ENCODE measurements at places on chromosomes 11 and 22.

DNA sequence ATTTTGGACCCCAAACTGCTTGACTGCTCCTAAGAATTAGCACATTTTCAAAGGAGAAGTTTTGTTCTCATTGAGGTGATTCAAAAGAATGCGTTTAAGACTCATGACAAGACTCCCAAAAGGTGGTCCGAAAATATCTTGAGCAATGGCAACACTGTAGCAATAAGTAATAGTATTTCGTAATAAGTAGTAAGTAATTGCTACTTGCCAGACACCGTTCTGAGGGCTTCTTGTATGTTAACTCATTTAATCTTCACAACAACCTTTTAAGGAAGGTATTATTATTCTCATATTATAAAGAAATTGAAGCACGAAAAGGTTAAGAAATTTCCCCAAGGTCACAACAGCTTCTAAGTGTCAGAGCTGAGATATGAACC, 184.0 kb upstream of the SORL1-AS1 start:
- no peak for DNase-seq

DNA sequence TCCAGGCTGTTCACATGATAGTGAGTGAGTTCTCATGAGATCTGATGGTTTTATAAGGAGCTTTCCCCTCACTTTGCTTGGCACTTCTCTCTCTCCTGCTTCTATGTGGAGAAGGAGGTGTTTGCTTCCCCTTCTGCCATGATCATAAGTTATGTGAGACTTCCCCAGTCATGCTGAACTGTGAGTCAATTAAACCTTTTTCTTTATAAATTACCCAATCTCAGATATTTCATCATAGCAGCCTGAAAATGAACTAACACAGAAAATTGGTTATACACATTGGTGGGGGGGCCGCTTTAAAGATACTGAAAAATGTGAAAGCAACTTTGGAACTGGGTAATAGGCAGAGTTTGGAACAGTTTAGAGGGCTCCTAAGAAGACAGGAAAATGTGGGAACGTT, 741.1 kb upstream of the LUZP2 start:
- DNase-seq, result no peak

DNA sequence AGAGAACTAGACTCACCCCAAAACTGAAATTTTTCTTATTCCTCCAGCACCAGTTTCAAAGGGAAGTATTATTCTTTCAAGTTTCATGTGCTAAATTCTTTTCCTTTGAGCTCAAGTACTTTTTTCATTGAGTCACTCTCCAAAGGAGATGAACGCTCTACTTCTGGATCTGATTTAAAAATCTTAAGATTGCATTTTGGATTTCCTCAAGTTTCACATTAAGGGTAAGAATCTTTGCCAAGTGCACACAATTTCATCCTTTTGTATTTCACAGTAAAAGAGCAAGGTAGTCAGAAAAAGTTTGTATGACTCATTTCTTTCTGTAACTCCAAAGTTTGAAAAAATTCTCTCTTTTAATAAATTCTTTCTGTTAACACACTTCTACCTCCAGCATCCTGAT, 435.5 kb downstream of the RAB38 start:
- no peak for DNase-seq

GRCh38 chr22:40705918-40706682, 26.8 kb downstream of the MCHR1 start:
- no peak for DNase-seq

DNA sequence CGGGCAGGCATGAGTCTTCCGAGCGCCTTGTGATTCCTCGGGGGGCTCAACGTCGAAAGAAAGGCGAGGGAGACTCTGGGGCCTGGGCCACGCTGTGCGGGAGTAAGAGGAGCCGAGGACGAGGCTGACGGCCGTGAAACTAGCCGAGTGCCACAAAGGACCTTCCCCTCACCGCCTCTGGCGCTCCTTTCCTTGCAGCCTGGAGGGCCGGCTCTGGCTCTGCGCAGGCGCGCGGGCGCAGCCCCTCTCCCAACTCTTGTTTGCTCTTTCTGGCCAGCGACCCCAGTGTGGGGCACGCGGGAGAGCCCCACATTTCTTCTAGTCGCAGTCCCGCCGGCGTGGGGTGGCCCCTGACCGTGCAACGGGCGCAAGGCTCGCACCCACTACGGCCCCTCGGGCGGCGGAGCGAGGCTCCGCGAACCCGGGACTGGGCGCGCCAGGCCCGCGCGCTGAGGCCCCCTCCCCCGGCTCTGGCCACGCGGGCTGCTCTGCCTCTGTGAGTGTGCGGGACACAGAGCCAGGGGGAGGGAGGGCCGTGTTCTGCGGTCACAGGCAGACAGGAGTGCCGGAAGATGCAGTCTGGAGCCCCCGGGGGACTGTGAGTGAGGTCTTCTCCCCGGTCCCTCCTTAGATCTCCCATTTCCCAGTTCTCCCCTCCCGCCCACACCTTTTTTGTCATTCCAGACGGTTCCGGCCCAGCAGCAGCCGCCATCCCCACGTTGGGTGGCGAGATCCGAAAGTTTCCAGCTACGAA, 1.0 kb upstream of the TOB2 start:
- no peak for DNase-seq

Data from GM12892 (cell line).